Keratinocyte (primary cell): ENCODE measurements at places on chromosomes 4 and X.
A peak's percentile ranks its signal among the peaks of the same experiment; 100 is the strongest.

GRCh38 chrX:154381271-154381670, 2.2 kb downstream of the EMD start:
- no peak overlapping the region for H3K27ac ChIP-seq
- DNase-seq = no peak
- H3K4me3 ChIP-seq = no peak overlapping the region
- H3K27me3 ChIP-seq = no peaks in the 10 kb centered on the region
- H3K36me3 ChIP-seq = peaks cover 1% of the 10 kb centered on the region

GRCh38 chrX:9788911-9789310, 2.7 kb downstream of the SHROOM2 start:
- no peaks in the 10 kb centered on the region for H3K36me3 ChIP-seq
- H3K4me1 ChIP-seq = peaks cover 15% of the 10 kb centered on the region
- H3K27me3 ChIP-seq = no peaks in the 10 kb centered on the region
- no peak overlapping the region for H3K27ac ChIP-seq
- no peak overlapping the region for H3K4me3 ChIP-seq

GRCh38 chr4:153542834-153543233, 76.7 kb downstream of the TMEM131L start:
- no peaks in the 10 kb centered on the region for H3K36me3 ChIP-seq
- no peak overlapping the region for H3K27ac ChIP-seq
- no peaks in the 10 kb centered on the region for H3K27me3 ChIP-seq
- H3K4me1 ChIP-seq = peaks cover 7% of the 10 kb centered on the region

DNA sequence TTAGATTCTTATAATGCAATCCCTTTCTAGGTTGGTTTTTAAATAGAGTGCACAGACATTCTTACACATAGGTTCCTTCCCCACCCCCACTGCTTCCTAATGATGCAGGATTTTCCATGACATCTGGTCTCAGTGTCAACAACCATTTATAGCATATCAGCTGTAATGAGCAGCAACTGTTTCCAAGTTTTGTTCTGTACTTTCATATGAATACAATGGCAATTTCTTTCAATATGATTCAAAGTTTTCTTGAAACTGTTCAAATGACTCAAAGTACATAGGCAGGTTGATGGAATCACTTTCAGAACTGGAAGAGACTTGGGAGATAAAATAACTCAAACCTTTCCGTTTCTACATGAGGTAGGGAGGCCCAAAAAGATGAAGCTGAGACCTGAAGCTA, 220.7 kb downstream of the CAMK2D start:
- DNase-seq = no peak
- H3K27me3 ChIP-seq = no peaks in the 10 kb centered on the region
- H3K27ac ChIP-seq = no peak overlapping the region
- no peaks in the 10 kb centered on the region for H3K36me3 ChIP-seq
- no peak overlapping the region for H3K4me3 ChIP-seq

DNA sequence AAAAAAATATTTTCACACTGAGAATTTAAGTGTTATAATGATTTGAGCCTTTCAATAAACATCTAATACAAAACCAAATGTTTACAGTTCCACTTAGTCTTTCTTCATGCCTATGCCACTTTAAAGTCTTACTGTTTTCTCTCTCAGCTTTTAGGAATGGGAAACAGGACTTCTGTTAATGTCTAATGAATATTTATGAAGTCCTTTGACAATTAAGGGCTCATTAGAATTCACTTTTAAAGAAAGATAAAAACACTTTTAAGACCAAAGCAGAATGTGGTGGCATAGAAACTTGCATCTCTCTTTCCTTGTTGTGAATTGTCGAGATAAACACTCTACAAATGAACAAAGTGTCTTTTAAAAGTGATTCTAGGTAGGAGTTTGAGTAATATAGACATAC, 315.9 kb downstream of the BMPR1B start:
- H3K36me3 ChIP-seq = no peaks in the 10 kb centered on the region
- no peak overlapping the region for H3K27ac ChIP-seq
- DNase-seq = no peak
- H3K4me3 ChIP-seq = no peak overlapping the region
- no peaks in the 10 kb centered on the region for H3K27me3 ChIP-seq

DNA sequence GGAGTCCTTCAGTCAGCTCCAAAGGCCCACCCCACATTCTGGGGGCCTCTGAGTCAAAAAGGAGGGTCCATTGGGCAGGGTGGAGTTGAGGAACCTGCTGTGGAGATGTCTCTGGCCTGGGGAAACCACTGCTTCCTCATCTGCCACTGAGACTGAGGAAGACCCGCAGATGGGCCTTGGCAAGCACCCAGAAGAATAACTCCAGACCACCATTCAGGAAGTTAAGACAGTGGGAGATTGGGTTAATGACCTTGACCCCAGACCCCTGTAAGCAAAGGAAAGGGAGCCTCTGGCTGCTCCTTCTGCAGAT, 8.1 kb upstream of the HSD17B10 start:
- H3K27ac ChIP-seq = no peak overlapping the region
- H3K4me3 ChIP-seq = no peak overlapping the region
- no peak for DNase-seq

DNA sequence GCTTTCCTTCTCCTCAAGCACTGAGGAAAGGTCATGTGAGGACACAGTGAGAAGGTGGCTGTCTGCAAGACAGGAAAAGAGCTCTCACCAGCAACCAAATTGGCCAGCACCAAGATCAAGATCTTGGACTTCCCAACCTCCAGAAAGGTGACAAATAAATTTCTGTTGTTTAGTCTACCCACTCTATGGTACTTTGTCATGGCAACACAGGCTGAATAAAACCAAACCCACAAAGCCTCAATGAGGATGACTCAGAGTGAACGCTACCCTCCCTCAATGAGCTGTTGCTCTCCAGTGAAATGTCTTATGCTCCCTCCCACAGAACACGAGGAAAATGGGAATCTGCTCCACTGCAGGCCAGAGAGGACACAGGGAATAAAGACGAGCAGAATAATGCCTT, 244.1 kb downstream of the RAB28 start:
- H3K4me1 ChIP-seq = no peaks in the 10 kb centered on the region
- DNase-seq = no peak
- no peaks in the 10 kb centered on the region for H3K36me3 ChIP-seq
- no peak overlapping the region for H3K27ac ChIP-seq
- H3K4me3 ChIP-seq = no peak overlapping the region

DNA sequence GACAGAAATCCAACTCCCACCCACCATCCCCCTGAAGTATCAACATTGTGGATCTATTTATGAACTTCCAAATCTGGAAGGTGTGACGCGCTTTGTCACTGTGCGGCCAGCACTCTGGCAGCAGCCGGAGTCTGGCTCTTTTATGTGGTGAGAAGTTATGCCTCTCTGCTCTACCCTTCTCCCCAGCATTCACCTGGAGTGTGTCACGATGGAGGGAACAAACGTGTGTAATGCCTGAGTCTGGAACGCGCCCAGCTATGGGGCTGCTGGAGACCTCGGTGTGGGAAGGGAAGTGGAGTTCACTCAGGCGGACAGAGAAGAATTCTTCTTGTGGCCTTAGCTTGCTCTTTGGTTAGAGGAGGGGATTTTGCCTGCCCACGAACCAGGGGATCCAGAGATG, 222.1 kb upstream of the RPL34 start:
- H3K36me3 ChIP-seq = no peaks in the 10 kb centered on the region
- H3K4me1 ChIP-seq = no peaks in the 10 kb centered on the region
- H3K27me3 ChIP-seq = no peaks in the 10 kb centered on the region
- DNase-seq = no peak

DNA sequence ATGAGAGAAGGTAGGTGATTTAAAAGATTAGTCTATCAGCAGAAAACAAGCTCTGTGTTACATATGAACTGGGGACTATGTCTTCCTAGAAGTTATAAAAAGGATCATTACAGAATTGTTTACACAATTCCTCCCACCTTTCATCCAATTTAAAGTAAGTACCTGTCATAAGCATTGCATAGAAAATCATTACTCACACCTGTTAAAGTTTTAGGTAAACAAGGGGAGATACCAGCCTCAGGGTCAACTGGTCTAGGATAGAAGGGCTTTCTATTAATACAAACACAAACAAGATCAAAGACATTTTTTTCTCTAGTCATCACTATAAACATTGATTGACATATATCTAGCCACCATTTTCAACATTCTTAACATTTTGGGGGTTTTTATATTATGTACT, 333.9 kb downstream of the ARHGAP24 start:
- no peak overlapping the region for H3K4me3 ChIP-seq
- no peak for DNase-seq
- no peak overlapping the region for H3K27ac ChIP-seq
- H3K36me3 ChIP-seq = no peaks in the 10 kb centered on the region
- H3K27me3 ChIP-seq = no peaks in the 10 kb centered on the region
- H3K4me1 ChIP-seq = no peaks in the 10 kb centered on the region

DNA sequence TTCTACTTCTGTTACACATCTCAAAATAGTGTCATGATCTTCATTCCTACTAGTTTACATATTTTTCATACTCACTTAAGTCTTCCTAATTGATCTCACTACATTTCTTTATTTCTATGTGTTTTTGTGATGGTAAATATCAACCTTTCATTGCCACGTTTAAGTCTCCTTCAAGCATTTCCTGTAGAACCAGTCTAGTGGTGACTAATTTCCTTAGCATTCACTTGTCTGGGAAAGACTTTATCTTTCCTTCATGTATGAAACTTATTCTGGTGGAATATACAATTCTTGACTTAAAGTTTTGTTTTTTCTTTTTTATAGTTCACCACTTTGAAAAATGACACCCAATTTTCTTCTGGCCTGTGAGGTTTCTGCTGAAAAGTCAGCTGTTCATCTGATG, 181.4 kb upstream of the NEIL3 start:
- no peaks in the 10 kb centered on the region for H3K36me3 ChIP-seq
- peak overlapping the region; percentile 32 for H3K27ac ChIP-seq
- no peaks in the 10 kb centered on the region for H3K27me3 ChIP-seq
- no peak for DNase-seq
- H3K4me1 ChIP-seq = peaks cover 35% of the 10 kb centered on the region

GRCh38 chr4:31408121-31408520, 688.0 kb downstream of the PCDH7 start:
- no peak overlapping the region for H3K4me3 ChIP-seq
- no peaks in the 10 kb centered on the region for H3K36me3 ChIP-seq
